ENCODE measurements at places on chromosomes 16 and 17. TPM values are rescaled to one million over a fixed set of nuclear protein-coding genes. Genes with fewer than 3 reads are reported as not detected.

GRCh38 chr17:44197980-44198720 lies 1.5 kb downstream of the ATXN7L3 start:
- no peak for DNase-seq

DNA sequence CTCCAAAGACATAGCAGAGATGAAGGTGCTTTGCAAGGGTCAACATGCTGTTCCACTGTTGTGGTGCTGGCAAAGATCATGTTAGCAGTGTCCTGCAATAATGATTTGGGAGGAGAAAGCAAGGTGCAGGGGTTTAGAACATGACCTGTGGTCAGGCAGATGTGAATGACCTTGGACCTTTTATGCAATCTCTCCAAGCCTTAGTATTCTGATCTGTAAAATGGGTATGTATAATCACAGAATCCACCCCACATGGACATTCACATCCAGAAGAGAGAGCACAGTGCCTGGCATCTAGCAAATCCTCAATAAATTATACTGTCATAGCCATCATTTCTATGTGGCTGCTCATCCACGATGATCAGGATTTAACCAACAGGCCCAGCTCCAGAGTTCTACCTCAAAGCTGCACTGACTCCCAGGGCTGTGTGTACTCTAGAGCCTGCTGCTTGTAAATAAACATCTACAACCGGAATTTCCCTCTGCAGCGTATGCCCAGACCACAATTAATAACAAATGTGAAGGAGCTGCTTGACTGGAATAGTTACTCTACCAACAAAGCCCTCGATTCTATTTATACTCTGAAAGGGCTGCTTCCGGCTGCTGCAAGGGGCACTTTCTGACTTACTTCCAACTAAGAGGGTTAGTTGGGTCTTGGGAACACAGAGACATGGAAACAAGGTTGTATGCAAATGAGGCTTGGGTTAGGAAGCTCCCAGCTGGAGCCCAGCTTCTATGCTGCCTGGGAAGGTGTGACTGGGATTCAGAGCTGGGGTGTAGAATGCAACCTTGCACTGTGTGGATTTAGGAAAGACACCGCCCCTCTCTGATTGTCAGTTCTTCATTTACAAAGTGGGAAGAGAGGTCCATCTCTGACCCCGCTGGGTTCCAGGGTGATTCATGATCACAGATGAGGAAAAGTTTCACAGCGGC lies 265.2 kb downstream of the XYLT1 start:
- DNase-seq = peak; percentile 36

DNA sequence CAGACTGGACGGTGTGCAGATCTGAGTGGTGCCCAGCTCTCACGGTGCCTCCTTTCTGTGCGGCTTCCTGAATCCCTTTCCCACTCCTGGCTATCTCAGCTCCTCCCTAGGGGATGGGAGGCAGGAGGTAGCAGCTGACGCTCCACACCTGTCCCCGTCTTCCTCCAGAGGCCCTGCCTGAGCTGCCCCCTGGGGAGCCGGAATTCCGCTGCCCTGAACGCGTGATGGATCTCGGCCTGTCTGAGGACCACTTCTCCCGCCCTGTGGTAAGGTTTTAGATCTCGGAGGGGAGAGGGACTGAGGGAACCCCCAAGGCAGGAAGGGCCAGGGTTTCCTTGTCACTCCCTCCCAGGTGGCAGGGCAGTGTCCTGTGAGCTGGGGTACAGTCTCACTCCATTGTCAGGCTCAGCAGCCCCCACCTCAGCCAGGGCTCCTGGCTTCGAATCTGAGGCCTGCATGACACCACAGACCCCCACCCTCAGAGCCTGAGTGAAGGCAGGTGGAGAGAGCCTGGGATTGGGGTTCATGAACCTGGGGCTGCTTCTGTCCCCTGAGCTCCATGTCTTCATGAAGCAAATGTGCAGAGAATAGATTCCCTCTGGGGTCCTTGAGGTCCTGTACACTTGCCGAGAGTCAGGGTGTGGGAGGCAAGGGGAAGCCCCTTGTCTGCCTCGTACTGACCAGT lies 6.6 kb downstream of the DEF8 start:
- no peak for DNase-seq

- DNase-seq = no peak
Measured at GRCh38 chr17:82736511-82737185, 1.2 kb downstream of the FN3K start.

DNA sequence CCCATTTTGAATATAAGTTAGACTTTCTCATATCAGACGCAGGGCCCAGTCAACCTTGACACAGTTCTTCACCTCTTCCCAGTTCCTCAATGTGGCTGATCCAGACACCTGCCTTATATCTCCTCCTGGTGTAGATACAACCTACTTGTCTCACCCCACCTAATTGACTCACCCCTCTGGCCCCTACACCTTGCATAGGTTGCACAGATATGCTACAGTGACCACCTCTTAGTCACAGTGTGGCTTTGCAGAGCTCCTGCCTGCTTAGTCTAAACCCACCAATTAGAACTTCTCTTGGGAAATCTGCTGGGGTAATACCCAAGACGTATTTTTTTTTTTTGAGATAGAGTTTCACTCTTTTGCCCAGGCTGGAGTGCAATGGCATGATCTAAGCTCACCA lies 16.8 kb downstream of the CHP2 start:
- DNase-seq = no peak

Gene FOXJ1
- total RNA-seq = 0.90 TPM

Gene KRTAP9-4
- not detected for total RNA-seq

Gene MT4
- not detected for total RNA-seq
